ENCODE measurements at places on chromosomes 5 and 9.
A peak's percentile ranks its signal among the peaks of the same experiment; 100 is the strongest.

DNA sequence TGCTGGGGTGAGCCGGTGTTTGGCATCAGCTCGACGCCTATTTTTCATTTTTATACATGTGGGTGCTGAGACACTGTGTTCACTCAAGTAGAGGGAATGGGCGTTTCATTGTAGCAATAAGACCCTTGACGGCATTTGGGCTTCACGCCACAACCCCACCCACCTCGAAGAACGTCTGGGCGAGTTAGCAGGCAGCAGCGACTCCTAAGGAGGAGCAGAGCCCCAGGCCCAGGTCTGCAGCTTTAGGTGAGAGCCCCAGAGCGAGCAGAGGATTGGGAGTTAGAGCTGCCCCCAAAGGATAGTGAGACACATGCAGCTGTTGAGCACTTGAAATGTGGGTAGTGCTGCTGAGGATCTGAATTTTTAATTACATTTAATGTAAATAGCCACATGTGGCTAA lies 1.6 kb upstream of the ZFP62 start:
- DNase-seq, result no peak

GRCh38 chr5:150590979-150591695 lies 49.3 kb upstream of the SYNPO start:
- no peak for DNase-seq

DNA sequence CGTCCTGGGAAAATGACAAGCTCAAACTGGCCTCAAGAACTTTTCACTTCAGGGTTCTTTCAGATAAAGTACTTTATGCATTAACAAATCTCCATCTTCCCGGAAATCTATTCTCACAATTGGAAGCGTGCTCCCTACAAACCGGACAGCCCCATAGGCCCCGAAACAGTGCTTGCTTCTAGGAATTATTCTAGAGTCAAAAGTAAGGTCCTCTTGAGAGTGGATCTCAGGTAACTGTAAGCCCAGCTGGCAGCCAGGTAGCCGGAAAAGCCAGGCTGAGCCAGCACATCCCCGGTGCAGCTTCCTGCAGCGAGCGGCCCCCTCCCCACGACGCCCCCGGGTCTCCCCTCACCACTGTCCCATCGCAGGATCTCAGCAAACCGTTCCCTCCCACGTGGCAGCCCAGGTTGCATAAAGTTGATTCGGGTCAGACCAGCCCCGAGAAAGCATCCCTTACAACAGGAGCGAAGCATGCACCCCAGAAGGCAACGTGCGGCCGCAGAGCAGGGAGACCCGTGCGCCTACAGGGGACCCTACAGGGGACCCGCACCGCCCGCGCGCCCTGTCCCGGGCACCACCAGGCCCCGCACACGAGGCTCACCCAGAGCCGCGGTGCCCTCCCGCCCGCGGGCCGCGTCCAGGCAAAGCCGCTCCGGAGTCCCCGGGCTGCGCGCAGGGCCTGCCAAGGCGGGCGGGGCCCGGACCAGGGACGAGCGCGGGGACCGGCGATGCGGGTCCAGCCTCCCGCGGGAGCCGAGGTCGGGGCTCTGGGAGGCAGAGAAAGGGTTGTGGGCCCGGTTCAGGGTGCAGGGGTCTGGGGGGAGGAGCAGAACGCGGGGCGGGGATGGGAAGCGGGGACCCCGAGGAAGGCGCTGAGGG lies 920 bp downstream of the LPCAT1 start:
- no peak for DNase-seq

DNA sequence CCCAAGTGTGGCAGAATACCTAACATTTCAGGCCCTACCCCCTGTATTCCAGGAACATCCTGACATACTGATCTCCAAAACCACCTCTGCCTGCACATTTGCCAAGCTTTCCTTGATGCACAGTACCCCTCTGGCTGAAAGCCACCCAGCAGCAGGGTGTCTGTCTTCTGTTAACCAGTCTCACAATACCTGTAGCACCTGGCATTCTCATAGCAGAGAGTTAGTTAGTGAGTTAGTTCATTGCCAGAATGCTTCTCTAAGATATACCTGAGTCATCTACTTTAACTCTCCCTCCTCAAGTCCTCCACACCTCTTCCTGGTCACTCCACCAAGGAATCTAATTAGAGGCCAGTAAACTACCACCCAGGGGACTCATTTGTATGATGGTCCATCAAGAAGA lies 46.1 kb upstream of the IL7R start:
- no peak for DNase-seq

GRCh38 chr5:31021181-31021624 lies 172.3 kb upstream of the CDH6 start:
- no peak for DNase-seq

- DNase-seq, result peak; percentile 24
Observed at GRCh38 chr9:109466623-109467590, 31.2 kb downstream of the PTPN3 start.

DNA sequence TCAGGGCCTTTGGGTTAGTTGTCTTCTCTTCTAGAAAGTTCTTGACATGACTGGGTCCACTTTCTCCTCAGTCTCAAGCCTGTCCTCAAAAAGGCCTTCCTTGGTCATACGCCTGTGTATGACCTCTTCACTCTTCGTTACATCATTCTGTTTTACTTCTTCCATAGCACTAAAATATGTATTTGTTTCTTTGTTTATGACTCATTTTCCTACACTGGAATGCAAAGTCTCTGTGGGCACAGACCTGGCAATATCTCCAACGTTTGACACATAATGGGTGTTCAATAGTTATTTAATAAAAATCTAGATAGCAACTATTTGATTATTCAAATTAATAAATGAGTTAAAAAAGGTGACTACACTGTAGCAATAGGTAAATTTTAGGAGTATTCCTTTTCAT lies 85.1 kb downstream of the YIPF5 start:
- no peak for DNase-seq

- peak; percentile 37 for DNase-seq
Observed at GRCh38 chr5:177491429-177491945, 5.9 kb downstream of the PDLIM7 start.

DNA sequence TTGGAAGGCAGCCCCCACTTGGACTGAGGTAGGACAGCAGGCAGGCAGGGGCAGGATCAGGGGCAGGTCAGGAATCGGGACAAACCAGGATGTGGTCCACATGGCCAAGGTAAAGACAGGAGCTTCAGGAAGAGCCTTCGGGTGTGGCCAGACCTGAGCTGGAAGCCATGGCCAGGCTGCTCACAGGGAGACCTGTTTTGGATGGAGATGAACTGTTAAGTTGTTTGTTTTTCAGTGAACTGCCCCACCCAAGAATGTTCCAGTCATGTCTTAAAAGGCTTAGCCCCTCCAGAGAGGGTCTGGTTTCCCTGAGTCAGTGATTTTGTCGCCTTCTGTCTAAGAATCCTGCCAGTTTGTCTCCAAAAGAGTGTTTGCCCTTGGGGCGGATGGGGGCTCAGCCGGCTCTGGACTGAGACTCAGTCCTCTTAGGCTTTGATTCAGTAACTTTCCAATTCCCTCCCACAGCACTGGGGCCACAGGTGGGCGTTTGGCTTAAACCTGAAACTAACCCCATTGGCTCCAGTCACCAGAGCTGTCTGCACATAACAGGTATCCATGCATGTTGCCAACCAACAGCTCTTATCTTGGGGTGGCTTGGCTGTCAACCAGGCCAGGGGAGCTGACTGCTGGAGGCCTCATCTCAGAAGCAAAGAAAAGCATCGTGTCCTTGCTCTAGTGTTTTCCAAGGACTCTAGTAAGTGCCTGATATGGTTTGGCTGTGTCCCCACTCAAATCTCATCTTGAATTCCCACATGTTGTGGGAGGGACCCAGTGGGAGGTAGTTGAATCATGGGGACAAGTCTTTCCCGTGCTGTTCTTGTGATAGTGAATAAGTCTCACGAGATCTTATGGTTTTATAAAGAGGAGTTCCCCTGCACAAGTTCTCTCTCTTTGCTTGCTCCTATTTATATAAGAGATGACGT lies 11.3 kb upstream of the ANKH start:
- no peak for DNase-seq
